Activated CD8-positive, alpha-beta memory T cell treated with anti-CD3 and anti-CD28 coated beads for 4 hours (primary cell): ENCODE measurements at places on chromosomes 1 and 21.

DNA sequence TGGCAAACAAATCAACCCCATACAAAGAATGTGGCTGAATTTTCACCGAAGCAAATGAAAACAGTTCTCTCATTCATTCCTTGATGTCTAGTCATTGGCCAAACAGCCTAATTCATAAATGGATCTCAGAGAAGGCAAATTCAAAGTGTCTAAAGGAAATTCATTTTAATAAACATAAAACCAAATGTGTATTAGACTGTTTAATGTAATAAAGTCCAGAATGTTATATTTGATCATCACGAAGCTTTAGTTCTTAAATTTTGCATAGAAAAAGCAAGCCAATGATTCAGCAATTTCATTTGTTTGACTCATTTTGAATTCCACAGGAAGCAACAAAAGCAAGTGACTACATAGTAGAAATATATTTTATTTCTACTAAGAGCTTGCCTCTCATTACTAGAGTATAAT is 379.2 kb upstream of the ADAMTS5 start:
- no peak for DNase-seq

DNA sequence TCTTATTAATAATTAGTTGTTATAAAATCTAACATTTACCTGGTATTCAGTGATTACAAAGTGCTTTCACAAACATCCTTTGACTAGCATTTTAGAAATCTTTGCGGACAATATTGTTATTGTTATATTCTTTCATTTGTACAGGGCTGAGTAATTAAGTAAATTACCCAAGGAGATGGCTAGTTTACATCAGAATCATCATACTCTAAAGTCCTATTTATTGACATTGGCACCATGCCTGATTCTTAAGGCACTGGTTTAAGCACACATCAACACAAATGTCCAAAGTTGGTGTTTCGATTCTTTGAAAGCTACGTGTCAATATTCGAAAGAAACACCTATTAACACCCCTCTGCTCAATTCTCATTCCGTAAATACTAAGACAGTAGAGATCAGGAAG is 424.6 kb upstream of the CHRM3 start:
- DNase-seq: no peak

- DNase-seq: no peak
Measured at GRCh38 chr1:3663999-3664699, 11.8 kb downstream of the TP73 start.

GRCh38 chr1:224466154-224466553 is 31.6 kb upstream of the WDR26 start:
- no peak for DNase-seq

- DNase-seq: no peak
Measured at GRCh38 chr1:204176049-204176448, 9.9 kb upstream of the REN start.

DNA sequence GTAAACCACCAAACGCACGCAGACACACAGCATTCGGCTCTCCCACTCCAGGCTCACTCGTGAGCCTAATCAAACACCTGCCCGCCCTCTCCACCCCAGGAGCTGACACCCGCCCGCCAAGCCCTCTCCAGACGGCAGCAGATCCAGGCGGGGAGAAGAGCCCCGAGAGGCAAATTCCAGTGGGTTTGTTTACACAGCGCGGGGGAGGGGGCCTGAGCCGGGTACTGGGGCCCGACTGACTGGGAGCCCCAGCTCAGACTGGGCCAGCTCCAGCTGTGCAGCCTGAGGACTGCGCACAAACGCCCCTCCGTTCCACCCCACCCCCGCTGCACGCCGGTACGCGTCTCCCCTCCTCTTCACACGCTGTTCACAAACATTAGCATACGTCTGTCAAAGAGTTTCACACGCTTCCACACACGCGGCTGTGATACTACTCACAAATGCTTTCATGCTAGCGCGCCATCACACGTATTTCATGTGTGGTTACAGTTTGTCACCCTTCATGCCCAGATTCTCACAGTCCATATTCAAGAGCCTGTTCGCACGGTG is 1.0 kb upstream of the EFNA1 start:
- no peak for DNase-seq

GRCh38 chr1:23593556-23594148 is 34.4 kb upstream of the ID3 start:
- DNase-seq: no peak

DNA sequence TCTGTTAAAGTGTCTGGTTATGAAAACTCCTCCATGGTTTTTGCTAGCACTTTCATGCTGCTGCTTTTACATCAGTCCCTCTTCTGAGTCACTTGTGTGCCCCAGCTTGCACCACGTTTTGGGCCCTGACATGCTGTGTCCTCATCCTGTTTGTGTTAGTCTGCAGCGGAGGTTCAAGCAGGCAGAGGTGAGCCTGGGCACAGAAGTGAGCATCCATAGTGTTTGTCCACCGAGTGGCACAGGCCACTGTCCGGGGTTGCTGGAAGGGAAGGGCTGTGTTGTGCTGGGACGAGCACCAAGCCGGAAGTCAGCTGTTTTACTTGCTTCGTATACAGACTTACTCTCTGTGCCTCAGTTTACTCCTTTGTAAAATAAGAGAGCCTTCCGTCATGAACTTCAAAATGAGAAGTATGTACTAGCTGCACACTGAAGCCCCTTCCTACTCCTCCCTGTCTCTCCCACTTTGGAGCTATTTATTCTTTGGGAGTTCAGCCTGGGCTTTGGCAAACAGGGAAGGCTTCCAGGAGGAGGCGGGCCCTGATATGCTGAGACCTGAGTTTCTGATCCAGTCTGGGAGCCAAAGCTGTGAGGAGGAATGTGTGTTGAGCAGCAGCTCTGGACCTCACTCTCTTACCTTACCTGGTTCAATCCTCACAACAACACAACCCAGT is 10.7 kb upstream of the LAPTM5 start:
- no peak for DNase-seq

- no peak for DNase-seq
Measured at GRCh38 chr21:28283641-28284490, 708.8 kb downstream of the LTN1 start.

DNA sequence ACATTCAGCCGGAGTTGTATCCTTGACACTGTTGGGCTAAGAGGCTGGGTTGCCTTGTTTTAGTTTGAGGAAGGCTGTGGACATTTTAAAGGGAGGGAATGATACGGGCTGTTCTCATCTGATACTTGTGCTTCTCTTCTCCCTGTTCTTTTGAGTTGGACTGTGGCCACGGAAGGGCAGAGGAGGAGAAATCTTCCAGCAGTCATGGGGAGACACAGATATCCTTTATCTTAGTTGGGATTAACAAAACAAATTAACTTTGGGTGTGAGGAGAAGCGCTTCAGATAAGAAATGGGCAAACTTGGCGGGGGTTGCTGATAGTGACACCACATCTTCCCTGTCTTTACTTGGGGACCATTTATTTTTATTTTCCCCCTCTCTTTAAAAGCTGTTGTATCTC is 138.8 kb downstream of the ROR1 start:
- DNase-seq: no peak

DNA sequence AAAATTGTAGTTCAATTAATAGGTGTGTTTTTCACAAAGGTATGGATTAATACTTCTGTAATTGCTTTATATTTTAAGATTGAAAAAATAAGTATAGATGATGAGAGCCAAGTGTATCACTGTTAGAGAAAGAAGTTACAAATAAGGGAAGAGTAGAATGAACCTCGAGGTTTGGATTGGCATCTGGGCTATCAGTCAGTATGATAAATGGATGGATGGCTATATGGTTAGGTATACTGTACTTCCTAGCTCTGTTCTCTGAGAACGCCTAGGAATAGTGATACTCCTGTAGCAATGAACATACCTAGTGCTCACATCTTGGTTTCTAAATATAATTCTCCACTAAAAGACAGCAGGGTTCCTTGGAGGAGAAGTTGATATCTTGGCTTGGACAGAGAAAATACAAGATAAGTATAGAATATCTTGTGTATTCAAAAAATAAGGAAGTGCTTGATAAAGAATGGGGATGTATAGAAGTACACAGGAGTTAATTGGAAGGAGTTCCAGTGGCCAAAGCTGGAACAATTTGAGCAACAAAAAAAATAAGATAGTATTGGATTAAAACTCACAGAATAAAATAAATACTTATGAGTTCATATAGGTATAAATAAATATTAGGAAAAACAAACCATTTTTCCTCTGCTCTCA is 12.4 kb downstream of the IPO9 start:
- DNase-seq: no peak

DNA sequence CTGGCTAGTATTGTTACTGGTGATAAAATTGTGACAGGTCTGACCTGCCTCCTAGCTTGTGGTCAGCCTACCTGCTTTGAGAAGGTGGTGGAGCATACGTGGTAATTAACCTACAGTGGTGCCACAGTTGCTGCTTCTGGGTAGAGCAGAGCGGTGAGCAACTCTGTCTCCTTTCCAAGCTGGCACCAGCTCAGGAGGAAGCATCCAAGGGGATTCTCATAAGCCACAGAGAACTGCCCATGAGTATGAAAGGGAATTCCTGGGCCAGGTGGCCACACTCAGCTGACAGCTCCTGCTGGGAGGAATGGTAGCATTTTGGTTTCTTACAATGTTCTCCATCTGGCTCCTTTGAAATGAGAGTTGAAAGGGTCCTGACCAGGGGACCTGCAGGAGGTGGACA is 39.4 kb downstream of the ATP2B4 start:
- no peak for DNase-seq

DNA sequence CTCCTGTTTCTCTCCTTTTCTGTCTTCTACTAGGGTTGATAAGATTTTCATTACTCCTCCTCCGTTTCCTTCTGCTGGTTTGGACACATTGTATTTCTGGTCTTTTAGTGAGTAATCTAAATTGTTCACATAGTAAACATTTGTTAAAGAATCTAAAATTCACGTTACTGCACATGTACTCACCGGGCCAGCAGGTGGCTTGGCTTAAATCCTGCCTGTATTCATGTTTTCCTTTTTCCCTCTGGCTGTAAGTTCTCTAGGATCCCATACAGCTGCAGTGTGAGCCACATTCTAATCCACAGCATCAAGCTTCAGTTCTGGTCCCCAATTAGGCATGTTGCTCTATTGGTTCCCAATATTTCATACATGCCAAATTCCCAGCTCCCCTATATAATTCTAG is 958.3 kb downstream of the ADGRL2 start:
- DNase-seq: no peak

- no peak for DNase-seq
Measured at GRCh38 chr1:8423692-8424538, 106.0 kb downstream of the SLC45A1 start.

GRCh38 chr1:94599095-94599813 is 57.7 kb upstream of the F3 start:
- no peak for DNase-seq

DNA sequence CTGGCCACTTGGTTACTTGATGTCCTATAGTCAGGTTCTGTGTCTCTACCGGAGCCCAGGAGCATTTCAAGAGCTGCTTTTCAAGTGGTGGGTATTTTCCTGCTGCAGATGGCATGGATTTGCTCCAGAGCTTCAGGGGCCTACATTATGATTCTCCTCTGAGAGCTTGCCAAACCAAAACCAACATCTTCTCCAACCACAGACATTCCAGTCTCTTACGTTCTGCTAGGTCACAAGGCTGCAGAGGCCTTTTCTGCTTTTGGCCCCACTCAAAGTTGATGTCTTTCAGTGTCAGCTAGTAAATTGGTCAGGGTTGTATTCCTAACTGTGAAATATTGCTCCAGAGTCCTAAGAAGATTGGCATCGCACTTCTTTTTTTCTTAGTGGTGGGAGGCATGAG is 14.7 kb upstream of the AQP10 start:
- DNase-seq: no peak

DNA sequence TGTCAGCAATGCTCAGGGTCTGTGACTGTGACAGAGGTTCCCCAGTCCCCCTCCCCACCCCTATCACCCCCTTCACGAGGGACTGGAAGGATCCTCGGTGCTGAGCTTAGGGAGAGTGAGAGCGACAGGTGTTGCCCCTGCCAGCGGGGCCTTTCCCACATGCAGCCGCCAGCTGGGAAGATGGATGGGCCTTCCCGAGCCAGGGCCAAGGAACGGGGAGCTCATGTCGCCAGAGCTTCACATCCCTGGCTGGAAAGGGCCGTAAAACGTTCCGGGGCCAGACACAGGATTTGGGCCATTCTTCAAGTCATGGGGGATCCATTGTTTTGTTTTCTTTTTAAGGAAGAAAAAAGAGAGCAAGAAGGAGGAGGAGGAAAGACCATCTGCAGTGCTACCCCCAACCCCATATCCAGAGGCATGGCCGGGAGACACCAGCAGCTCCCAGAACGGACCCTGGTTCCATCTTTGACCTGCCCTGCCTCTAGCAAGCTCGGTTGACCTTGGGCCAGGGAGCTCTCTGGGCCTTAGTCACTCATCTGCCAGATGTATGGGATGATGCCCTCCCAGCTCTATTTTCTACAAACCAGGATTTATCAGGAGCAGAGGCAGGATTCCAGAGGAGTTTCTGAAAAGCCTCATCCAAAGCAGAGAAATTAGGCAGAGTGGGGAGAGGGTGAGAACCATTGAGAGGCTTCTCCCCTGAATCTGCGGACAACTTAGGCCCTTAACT is 54.1 kb downstream of the TAS1R2 start:
- DNase-seq: no peak

GRCh38 chr1:203673550-203674411 is 47.1 kb downstream of the ATP2B4 start:
- peak; percentile 52 for DNase-seq

- DNase-seq: no peak
Measured at GRCh38 chr1:99745061-99745460, 21.4 kb downstream of the FRRS1 start.

- no peak for DNase-seq
Measured at GRCh38 chr1:36755303-36756230, 272.9 kb upstream of the CSF3R start.

- no peak for DNase-seq
Measured at GRCh38 chr1:204626381-204626780, 59.2 kb downstream of the LRRN2 start.

GRCh38 chr1:204357551-204358490 is 1.9 kb downstream of the PLEKHA6 start:
- no peak for DNase-seq

GRCh38 chr1:170318141-170318540 is 172.4 kb downstream of the NTMT2 start:
- DNase-seq: no peak

GRCh38 chr1:42052072-42052699 is 101.0 kb upstream of the GUCA2B start:
- no peak for DNase-seq

- DNase-seq: no peak
Measured at GRCh38 chr1:27598902-27599528, 4.9 kb downstream of the AHDC1 start.

- no peak for DNase-seq
Measured at GRCh38 chr1:229027622-229028182, 243.2 kb upstream of the RAB4A start.

DNA sequence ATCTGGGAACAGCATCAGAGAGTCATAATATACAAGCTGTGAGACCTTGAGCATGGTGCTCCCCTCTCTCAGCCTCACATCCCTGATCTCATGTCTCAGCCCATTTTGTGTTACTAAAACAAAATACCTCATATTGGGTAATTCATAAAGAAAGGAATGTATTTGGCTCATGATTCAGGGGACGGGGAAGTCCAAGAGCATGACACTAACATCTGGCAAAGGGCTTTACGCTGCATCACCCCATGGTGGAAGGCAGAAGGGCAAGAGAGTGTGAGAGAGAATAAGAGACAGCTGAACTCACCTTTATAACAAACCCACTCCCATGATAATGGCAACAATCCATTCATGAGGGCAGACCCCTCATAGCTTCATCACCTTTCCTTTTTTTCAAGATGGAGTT is 36.5 kb downstream of the RNASEL start:
- no peak for DNase-seq
